ENCODE measurements at places on chromosomes 6 and 20.

DNA sequence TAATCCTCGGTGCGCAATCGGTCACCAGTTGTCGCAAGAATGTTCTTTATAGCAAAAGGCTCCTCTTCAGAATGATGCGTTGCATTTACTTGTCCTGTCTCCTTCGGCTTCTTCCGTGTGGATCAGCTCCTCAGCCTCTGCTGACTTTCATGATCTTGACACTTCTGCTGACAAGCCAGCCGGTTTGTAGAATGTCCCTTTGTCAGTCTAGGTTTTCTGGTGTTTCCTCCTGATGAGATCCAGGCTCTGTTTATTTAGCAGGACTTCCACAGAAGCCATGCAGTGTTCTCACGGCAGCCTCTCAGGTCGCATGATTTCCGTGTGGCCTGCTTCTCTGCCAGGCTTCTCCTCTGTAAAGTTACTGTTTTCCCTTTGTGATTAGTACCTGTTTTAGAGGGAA, 66.9 kb downstream of the STX11 start:
- DNase-seq = no peak

DNA sequence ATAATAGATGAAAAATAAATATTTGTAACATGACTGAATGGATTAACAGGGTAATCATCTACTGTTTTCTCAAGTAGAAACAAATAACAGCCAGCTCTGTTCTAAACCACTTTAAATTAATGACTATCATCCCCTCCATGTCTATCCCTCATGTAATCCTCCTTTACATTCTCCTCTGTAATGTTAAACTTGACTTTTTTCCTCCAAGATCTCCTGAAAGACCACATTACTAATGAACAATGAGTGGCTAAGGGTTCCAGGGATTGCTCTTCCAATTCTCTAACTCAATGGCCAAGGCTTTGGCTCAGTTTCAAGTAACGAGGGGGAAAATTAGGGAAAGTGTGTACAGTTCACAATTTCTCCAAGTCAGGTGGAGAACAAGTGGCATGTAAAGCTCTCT, 37.6 kb upstream of the FBXL4 start:
- no peak for DNase-seq

- no peak for DNase-seq
Measured at GRCh38 chr6:107542192-107542668, 52.3 kb downstream of the SOBP start.

DNA sequence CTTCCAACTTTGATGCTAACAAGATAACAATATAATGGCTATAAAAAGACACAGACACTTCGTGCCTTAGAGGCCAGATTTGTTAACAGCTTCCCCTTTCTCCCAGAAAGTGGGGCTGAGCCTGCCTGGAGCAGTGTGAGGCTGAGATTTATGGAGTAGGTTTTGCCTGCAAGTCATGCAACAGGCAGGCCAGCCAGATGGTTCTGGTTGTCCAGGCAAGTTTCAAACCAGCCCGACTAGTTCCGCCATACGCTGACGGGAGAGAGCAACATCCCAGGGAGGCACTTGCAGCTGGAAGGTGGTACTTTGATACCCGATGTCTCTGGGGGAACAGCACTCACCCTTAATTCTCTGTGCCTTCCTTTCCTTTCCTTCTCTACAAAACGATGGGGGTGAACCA, 81.3 kb upstream of the NAA20 start:
- DNase-seq = no peak

GRCh38 chr6:138923561-138923960, 64.5 kb downstream of the REPS1 start:
- no peak for DNase-seq

DNA sequence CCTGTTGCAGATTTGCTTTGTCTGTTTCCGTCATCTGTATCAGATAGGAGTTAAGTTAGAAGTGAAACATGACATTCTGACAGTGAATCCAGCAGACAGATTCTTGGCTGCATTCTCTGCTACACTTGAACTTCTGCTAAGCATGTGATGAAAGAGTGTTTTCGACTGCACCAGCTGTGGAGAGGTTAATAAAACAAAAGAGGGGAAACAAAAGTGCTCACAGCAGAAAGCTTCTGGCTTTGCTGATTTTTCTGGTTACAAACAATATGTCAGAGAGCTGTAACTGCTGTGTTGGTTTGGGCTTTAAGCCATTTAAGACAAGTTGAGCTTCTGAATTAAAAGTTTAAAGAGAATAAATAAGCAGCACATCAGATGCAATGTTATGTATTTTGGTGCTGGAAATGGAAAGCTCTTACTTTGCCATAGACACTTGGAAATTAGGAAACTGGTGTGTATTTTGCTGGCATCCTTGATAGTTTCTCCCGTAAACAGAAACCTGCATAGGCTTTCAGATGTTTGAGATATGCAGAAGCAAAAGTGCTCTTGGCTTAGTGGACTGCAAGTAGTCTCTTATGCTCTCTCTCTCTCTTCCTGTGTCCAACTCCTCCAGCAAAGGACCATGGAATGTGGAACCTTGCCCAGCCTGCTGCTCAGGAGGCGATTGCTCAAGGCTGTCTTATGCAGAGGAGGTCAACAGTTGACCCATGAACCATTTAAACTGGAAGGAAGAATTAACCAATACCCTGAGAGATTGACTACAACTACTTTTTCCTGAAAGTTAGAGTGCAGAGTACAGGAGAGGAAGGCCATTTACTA, 104.9 kb downstream of the RPS12 start:
- no peak for DNase-seq

DNA sequence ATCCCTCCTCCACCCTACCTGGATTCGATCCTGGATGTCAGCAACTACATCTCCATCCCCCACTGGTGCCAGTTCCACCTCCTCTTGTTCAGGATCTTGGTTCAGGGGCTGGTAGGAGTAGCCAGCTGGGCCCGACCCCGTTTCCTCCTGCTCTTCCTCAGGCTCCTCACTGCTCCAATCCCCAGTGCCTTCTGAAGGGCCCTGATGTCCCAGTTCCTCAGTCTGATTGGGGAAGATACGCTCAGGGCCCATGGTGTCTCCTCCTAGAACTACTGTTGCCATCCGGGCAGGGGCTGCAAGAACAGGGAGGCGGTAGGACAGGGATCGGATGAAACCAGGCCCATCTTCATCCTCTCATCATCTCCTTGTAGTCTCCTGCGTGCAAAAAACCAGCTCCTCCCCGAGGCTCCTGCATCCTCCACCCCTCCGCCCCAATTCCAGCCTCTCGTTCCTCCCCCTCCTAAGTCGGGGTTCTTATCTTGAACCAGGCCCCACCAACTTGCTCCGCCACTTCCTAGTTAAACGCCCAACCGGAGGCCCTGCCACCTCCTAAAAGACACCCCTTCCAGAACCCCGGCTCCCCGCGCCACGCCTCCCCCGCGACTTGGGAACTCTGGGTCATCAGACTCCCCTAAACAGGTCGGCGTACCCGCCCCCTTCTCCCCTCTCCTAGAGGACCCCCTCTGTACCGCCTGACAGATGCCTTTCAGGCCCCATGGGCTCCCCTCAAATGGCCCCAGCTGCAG, 476 bp downstream of the MEA1 start:
- DNase-seq = no peak

DNA sequence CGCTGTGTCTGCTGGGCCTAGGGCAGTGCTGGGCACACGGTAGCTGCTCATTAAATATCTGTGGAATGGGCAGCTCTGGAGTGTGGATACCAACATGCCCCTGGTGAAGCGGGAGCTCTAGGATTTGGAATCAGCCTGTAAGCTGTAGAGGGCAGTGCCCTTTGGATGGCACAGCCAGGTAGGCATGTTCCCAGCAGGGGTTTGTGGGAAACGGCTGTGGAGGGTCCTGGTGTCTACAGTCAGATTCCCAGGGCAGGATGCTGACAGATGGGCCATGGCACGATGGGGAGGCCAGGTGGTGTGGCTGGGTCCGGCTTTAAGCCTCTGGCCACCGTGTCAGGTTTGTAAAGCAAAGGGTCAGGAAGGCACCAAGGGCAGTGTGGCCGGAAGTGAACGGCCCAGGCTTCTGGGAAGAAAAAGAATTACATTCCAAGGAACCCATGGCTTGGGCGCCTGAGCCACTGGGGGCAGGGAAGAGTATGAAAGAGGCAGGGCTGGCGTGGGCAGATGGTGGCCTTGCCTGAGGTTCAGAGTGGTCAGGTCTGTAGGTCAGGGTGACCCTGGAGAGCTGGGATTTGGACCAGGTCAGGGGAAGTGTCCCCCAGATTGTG, 44.8 kb downstream of the UBE2V1 start:
- no peak for DNase-seq

GRCh38 chr20:41094353-41095055, 42.8 kb upstream of the PLCG1 start:
- no peak for DNase-seq

- DNase-seq = no peak
Measured at GRCh38 chr6:44918671-44919296, 409.3 kb upstream of the RUNX2 start.

GRCh38 chr20:63567386-63568169, 6.5 kb downstream of the HELZ2 start:
- DNase-seq = no peak

- no peak for DNase-seq
Measured at GRCh38 chr6:71513036-71513435, 224.4 kb downstream of the OGFRL1 start.

- no peak for DNase-seq
Measured at GRCh38 chr6:105873799-105874198, 212.3 kb upstream of the PRDM1 start.

GRCh38 chr6:85468326-85468725, 18.4 kb downstream of the NT5E start:
- DNase-seq = no peak

DNA sequence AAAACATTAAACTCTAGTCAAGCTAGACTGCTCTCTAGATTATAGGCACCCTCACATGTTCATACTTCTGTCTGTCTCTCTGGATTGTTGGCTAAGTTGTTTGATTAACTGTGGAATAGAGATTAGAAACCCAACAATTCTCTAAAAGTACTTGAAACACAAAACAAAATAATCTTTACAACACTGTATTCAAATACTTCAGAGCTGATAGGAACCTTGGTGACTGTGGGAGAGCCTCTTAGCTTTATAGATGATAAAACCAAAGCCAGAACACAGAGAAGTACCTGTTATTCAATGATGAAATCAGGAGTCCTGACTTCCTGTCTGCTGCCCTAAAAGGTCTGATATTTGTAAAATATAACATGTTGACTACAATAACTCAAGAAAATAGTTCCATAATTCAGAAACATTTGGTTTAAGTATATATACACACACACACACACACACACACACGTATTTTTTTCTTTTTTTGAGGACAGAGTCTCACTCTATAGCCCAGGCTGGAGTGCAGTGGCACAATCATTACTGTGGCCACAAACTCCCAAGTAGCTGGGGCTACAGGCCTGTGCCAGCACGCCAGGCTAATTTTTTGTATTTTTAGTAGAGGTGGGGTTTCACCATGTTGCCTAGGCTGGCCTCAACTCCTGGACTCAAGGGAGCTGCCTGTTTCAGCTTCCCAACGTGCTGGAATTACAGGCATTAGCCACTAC, 222.0 kb downstream of the FUT9 start:
- DNase-seq = no peak

DNA sequence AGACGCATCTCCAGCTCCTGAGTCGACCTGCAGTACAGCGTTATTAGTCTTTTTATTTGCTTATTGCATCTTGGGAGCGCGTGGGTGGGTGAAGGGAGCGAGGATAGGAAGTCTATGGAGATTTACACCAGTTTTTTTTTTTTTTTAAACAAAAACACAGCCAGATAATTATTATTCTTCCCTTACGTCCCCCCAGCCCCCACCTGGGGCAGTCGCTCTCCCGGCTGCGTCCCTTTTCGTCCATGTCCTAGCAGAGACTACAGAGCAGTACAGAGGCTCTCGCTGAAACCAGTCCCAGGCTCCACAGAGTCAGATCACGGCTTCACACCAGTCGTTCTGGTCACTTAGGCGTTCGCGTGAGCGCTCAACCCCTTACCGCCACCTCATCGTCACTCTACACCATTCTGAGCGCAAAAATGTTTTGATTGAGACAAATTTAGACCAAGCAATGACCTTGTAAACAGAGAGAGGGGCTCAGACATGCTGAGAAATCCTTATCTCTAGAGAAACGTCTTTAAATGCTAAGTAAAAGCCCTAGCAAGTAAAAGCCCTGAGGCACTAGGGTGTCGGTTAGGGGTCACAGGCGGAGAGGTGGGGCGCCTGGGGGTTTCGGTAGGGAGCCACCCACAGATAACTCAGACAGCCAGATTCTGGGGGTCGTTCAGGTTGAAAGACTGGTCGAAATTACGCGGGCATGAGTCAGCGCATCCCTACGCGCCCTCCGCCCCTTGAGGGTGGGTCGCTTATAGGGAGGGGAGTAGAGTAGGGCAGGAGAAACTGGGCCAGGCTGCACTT, 975 bp upstream of the PPT2 start:
- DNase-seq = no peak

DNA sequence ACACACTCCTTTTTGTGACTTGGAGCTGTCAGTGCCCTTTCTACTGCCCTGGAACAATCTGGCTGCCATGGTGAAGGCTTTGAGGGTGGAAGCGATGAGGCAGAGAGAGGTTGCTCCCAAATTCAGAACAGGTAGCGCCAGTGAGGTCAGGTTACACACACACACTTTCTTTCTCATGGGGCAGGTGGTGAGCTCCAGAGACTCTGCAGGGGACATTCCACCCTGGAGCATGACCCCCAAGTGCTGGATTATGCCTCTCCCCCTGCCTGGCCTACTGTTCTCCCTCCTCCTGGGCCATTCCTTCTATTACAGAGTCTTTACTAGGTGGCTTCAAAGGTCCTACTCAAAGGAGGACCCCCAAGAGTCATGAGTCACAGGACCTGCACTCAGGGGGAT, 98.0 kb downstream of the EYA2 start:
- DNase-seq = no peak

DNA sequence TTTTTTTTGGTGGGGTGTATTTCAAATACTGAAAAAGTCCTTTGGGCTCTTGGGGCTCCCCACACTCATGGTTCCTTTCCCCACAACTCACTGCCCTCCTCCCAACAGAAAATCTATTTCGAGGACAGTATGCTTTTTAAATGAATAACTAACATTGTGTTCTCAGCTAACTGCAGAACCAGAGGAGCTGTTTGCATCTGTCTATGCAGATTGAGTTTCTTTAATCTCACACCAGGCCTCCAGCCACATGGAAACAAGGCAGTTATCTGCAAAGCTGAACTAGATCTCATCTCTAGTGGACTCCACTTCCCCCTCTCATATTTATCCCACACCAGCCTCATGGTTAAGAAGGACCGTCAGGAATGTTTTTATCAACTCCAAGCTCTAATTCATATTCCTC, 955.1 kb downstream of the KIF16B start:
- no peak for DNase-seq

DNA sequence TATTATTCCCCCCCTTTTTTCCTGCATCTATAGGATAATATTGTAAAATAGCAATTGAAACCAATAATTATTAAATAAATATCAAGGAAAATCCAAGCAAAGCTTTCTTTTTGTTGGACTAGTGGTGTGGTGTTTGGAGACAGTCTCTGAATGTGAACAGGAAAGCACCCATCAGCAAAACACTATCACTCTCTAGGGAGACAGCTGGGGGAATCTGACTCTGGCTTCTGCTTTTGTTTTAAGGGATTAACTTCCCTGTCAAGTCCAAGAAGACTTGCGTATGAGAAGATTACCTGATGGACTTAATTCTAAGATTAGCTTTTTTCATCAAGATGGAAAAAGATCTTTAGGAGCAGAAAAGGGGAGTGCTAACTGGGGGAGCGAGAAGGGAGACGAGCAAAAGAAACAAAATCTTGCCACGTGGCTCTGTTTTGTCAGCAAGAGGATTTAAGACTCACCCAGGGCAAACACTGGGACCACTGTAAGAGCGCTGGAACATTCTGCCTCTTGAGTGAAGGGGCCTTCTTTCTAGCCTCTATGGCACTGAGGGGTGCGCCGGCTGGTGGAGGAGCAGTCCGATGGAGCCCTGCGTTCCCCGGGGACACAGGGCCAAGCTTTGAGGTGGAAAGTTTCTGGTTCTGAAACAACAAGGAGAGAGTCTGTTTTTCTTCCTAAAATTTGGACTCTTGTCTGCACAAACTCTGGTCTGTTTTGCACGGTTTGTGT, 570 bp downstream of the TULP4 start:
- DNase-seq = no peak

Measured in activated T-helper 1 cell treated with anti-CD3 and anti-CD28 coated beads, Interleukin-2, amount 50 U/mL, for 16 hours (primary cell).